Naive thymus-derived CD8-positive, alpha-beta T cell (primary cell): ENCODE measurements at places on chromosomes 7 and 10.
A peak's percentile ranks its signal among the peaks of the same experiment; 100 is the strongest.

GRCh38 chr10:27646604-27647175 lies 98.9 kb downstream of the MKX start:
- no peak for DNase-seq

DNA sequence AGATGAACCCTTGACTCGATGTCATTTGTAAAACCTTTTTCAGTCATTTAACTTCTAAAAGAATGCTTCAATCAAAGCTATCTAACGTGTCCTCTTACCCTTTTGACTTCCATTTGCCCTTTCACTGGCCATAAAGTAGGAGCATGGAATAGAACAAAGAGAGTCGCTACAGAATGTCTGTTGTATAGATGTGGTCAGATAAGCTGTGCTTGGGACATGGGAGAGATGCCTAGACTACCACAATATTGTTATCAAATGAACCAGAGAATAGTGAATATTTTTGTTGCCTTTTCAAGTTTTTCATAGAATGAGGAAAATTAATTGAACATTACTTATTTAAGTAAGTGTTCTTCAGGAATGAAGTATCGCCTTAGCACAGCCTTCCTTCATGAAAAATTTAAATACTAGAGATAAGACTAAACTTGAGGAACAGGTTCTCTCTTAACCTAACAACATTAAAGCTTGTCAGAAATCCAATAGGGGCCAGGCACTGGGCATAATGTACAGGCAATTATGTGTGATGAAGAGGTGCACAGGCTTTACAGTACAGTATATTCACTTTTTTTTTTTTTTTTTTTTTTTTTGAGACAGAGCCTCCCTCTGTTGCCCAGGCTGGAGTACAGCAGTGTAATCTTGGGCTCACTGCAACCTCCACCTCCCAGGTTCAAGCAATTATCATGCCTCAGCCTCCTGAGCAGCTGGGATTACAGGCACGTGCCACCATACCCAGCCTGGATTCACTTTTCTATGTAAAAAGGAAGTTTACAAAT lies 7.5 kb upstream of the KMT2E start:
- no peak for DNase-seq

GRCh38 chr10:62244088-62244487 lies 24.6 kb downstream of the RTKN2 start:
- DNase-seq = no peak

- no peak for DNase-seq
Observed at GRCh38 chr10:21194510-21194993, 297.4 kb upstream of the NEBL start.

- no peak for DNase-seq
Observed at GRCh38 chr10:32417911-32418547, 27.9 kb upstream of the CCDC7 start.

DNA sequence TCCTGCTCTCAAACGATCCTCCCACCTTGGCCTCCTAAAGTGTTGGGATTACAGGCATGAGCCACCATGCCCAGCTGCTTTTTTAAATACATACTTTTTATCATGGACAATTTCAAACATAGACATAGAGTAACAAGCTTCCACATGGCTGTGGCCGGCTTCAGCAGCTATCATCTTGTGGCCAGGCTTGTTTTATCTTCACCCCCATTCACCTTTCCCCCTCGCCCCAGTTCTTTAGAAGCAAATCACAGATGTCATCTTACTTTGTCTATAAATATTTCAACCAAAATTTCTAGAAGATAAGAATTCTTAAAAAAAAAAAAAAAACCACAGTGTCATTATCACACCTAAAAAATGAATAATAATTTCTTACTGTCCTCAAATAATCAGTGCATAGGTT lies 5.9 kb downstream of the FOXK1 start:
- DNase-seq = no peak

GRCh38 chr10:45373576-45374349 lies at the start of gene ALOX5:
ALOX5 (plus strand) TSS chr10:45374216; CDS start chr10:45374280, 64 bp downstream.
- peak; percentile 26 for DNase-seq

GRCh38 chr10:75651417-75651816 lies 220.0 kb downstream of the LRMDA start:
- DNase-seq = no peak

- no peak for DNase-seq
Observed at GRCh38 chr7:158094671-158095226, 492.9 kb downstream of the PTPRN2 start.

DNA sequence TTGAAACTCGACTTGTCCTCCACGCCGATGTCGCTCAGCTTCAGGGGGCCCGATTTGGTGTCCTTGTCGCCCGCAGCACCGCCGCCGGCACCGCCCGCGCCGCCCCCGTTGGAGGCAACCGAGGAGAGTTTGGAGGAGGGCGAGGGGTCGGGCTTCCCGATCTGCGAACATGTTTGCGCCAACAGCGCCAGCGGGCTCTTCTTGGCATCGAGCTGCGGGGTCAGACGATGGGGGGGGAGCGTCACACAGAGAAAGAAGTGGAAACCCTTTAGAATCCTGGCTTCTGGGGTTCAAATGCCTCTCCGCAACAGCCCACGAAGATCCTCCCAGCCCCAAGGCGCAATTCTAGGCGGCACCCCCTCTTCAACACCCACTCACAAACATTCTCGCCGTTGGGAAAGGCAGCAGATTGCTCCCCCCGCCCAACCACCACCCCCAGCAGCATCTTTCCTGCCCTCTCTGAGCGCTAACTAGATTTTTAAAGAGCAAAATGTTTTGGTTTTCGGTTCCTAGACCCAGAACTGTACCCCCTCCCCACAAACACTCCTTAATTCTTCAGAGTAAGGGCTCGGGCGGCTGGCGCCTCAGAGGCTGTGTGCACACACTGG lies 1.3 kb downstream of the ZNF503 start:
- no peak for DNase-seq

DNA sequence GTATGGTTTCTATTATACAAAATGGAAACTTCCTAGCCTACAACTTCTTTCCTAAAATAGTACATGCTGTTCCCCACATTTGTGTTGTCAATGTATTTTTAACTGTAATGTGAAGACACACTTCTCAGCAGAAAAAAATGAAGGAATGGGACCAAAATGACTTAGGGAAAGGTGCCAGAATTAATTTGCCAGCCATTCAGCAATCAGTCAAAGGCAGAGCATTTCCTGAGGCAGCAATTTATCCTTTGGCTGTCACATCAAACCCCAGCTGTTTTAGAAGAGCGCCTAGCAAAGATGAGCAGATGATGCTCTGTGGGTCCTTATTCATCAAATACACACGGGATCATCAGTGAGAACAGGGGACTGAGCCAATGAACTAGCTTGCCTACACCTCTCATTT lies 592.5 kb downstream of the KCNMA1 start:
- no peak for DNase-seq

GRCh38 chr7:44056681-44057080 lies 8.7 kb downstream of the PGAM2 start:
- no peak for DNase-seq

DNA sequence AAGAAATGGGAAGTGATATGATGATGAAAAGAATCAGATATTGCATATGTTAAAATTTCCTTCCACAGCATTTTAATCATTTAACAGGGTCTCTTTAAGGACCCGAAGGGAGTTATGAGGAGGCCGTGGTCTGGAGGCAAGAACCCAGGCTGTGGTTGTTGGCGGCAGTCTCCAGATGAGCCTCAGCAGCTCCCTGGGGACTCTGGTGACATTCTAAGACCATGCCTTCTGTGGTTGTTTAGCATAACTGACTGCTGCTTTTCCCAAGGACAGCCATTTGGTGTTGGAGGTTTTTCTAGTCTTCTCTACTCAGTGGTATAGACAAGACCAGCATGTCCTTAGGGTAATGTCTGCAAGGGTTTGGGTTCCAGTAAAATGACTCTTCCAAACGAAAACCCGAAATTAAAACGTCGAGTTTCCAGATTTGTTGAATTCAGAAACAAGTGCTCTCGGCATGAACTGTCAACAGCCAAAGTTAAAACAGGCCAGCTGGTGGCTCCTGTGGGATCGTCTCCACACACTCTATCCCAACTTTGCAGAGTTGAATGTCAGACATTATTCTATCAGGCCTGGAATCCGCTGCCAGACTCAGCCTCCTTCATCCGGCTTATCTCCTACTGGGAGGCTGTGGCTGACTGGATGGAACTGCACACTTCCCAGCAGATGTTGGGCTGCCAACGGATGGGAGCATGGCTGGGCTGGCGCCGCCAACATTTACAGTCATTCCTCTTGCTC lies 183.1 kb downstream of the TAX1BP1 start:
- no peak for DNase-seq

DNA sequence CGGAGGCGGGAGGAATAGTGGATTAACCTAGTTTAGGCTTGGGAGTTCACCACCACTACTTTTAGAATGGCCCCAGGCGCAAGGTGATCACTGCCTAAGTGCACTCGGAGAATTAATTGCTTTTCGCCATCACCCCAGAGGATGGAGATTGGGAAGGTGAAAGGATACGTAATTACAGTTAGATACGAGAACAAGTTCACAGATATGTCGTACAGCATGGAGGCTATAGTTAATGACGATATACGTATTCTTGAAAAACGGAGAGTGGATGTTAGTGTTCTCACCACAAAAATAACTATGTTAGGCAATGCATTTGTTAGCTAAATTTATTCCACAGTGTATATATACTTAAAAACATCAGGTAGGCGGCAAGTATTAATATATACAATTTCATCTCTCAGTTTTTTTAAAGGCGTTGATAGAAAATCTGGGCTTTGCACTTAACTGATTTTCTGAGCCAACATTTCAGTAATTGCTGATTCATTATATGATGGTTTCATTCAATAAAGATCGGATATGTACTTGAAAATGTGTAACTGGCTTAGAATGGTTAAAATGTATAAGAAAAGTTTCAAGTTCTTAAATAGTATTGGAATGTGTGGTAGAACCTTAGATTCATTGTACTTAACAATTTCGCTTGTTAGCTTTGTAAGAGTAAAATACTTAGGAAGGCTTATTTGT lies 683 bp downstream of the CDC123 start:
- DNase-seq = no peak

DNA sequence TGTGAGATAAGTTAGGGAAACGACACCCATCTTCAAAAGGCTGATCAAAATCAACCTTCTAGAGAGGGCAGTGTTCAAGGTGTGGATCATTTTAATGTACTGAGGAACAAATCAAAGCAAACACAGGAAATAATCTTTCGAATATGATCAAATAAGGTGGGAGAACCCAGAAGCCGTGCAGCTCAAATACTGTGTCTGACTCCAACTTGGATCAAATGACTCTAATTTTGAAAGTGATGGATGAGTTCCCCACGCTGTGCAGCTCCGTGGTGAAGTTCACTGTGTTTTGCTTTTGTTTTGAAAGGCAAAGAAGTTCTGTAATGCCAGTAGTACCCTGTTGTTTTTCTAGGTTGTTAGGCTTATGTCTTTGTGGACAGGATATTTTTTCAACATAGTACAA lies 250.9 kb downstream of the SFMBT2 start:
- no peak for DNase-seq

GRCh38 chr7:122618585-122619189 lies 80.2 kb downstream of the RNF133 start:
- DNase-seq = no peak

GRCh38 chr7:318878-319661 lies 29.1 kb downstream of the FOXL3 start:
- no peak for DNase-seq

DNA sequence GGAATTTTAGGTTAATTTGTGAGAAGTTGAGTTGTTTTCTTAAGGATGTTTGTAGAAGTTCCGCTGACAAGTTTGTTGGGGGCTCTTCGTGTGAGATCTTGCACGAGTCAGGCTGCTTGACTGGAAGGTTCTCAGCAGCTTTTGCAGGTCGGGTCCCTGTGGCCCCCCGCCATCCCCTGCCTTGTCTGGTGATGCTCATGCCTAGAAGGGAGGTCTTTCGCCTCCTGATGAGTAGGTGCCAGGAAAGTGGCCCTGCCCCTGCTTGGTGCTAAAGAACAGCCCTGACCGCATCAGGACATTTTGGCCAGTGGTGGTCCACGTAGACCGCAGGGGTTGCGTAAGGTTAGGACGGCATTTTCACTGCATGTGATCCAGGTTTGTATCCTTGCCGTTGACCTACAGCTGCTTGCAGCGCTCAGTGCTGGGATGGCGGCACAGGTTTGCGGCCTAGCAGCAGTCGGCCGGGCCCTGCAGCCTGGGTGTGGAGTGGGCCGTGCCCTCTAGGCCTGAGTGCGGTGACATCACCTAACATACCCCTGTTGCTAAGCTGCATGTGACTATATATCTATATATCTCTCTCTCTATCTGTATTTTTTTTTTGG lies 62.4 kb downstream of the DNAJB6 start:
- no peak for DNase-seq

DNA sequence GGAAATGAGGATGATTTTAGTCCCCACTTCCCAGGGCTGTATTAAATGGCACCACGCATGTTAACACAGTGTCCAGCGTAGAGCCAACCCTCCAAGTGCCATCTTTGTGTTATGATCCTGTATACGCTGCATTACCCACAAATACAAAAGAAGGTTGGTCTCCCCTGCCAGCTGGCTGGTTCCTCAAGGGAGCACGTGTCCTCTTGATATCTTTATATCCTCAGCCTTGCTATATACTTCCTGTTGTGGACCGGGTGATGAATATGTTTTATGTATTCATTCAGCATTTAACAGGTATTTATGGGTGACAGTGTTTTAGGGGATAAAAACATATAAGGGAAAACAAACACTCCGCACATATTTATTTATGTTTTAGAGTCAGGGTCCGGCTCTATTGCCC lies 23.2 kb upstream of the PRRT4 start:
- DNase-seq = no peak

GRCh38 chr10:71281646-71282322 lies 37.3 kb upstream of the SLC29A3 start:
- no peak for DNase-seq

DNA sequence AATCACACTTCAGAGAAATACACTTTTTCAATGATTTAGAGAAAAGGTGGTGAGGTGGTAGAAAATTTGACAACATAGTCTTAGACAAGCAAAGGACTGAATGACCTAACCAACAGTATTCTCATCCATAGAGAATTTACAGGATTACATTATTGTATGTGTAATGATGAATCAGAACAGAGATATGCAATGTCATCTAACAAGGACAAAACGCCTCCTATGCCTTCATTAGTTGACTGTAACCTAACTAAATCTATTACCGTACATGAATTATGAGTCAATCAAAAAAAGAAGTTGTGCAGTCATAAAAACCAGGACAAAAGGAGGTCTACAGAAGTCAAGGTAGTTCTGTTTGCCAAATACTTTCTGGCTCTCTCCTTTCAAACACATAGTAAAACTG lies 66.5 kb downstream of the RAB11FIP2 start:
- no peak for DNase-seq

DNA sequence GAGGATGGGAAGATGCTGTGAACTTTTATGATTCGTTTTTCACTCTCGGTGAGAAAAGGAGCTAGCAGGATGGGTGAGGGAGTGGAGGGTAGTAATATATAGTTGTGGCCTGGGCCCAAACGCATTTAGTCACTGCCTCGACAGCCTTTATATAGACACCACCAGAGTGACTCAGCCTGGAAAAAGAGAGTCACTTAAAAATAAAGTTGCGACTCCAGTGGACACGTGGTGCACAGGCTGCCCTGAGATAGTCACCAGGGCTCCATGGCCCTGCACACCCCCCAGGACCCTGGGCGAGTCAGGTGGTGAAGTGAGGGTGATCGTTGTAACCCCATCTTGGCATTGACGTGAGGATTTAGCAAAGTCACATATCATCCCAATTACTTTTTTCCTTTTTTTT lies 106.7 kb downstream of the CUX1 start:
- DNase-seq = no peak
